HCEC 1CT (cell line): ENCODE measurements at places on chromosomes 2 and 18.

- no peak for DNase-seq
Observed at GRCh38 chr2:150425121-150425955, 62.1 kb downstream of the RND3 start.

GRCh38 chr2:108145557-108146326 lies 94.0 kb upstream of the SULT1C3 start:
- peak; percentile 27 for DNase-seq

GRCh38 chr2:131104487-131105155 lies 515 bp upstream of the PLEKHB2 start:
- peak; percentile 85 for DNase-seq

- no peak for DNase-seq
Observed at GRCh38 chr2:134232461-134232860, 21.4 kb upstream of the MGAT5 start.

GRCh38 chr18:44803019-44803650 lies 122.4 kb downstream of the SETBP1 start:
- DNase-seq = no peak

- no peak for DNase-seq
Observed at GRCh38 chr2:150391779-150392178, 95.7 kb downstream of the RND3 start.

DNA sequence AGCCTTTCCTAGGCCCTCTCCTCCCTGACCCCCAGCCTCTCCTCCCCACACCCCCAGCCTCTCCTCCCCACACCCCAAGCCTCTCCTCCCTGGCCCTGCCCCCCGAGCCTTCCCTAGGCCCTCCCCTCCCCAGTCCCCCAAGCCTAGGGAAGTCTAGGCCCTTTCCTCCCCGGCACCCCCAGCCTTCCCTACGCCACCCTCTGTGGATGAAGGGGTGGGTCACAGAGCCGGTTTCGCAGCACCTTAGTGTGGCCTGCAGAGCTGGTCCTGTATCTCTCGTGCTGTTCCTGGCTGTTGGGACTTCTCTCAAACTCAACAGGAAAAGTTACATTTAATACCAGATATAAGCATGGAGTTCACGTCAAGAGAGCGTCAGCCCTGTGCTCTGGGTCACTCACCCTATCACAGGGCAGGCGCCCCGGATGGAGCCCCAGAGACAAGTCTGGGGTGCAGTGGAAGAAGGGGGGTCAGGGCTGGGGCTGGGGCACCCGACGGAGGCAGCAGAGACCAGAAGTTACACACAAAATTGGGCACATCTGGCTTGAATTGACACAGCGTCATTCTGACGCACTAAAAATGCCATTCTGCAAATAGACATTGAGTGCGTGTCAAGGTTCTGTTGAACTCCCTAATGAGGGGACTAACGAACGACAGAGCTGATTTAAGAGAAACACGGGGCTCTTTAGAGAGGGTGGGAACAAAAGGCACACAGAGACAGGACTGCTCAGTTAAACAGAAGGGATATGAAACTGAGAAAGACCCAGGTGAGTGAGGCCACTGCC lies 24.0 kb downstream of the KCNIP3 start:
- DNase-seq = no peak

- no peak for DNase-seq
Observed at GRCh38 chr2:235896061-235896460, 272.1 kb downstream of the GBX2 start.

DNA sequence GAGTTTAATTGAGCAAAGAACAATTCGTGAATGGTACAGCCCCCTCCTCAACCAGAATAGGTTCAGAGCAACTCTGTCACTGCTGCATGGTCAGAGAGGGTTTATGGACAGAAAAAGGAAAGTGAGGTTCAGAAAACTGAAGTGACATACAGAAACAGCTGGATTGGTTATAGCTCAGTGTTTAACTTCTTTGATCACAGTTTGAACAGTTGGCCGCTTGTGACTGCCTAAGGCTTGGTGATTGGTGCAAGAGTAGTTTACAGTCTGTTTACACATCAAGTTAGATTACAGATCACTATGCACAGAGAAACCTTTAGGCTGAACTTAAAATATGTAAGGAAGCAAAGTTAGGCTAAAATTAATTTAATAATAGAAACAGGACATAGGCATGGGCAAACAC lies 459.2 kb downstream of the KCNJ3 start:
- DNase-seq = no peak

DNA sequence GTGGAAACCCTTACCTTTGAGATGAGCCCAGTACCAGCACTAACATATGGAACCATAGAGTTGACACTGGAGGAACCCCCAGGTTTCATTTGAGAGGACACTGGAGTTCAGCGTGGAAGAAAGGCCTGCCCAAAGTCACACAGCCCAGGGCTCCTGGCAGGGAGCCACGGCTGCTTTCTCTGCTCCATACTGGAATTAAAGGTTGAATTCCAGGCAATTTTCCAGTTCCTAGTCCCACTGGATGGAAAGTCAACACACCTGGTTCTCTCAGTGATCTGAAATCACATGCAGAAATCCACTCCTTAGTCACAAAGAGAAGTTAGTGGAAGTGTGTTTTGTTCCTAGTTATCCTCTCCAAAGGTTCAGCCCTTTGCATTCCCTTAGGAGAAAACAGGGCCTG lies 336.1 kb upstream of the SKOR2 start:
- no peak for DNase-seq

DNA sequence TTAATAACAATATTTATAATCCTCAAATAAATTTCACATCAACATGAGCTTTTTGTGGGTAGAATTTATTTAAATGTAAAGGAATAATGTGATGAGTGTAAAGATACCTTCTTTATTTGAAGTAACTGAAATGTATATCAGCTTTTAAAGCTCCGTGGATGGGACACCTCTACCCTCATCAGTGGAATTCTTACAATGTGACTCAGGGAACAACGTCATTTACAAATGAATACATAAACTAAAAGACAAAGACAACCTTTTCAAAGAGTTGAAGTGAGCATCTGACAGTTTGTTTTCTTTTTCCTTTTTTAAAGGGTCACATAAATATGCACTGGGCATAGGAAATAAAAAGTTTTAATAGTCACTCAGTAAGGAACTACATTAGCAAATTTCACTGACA lies 1127.0 kb upstream of the CRIM1 start:
- DNase-seq = no peak

DNA sequence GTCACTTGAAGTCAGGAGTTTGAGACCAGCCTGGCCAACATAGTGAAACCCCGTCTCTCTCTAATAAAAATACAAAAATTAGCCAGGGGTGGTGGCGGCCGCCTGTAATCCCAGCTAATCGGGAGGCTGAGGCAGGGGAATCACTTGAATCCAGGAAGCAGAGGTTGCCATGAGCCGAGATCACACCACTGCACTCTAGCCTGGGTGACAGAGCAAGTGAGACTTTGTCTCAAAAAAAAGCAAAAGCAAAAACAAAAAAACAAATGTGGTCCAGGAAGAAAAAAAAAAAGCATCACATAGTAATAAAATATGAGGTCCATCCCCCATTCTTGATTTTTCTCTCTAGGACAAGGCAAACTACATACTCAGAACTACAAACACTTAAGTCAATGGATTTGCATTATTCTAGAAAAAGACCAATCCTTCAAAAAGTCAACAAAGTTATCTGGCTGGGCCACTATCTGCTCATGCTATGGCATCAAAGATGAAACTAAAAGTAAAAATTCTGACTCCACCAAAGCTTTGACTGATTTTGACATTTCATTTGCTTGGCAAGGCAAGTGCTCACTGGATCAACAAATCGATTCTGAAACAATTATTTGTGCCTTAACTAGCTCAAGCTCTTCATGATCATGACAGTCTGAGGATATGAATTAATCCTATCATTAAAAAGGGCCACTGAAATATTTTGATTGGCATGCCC lies 28.4 kb downstream of the MEX3C start:
- DNase-seq = no peak
